ENCODE measurements at places on chromosomes 6 and 20.

DNA sequence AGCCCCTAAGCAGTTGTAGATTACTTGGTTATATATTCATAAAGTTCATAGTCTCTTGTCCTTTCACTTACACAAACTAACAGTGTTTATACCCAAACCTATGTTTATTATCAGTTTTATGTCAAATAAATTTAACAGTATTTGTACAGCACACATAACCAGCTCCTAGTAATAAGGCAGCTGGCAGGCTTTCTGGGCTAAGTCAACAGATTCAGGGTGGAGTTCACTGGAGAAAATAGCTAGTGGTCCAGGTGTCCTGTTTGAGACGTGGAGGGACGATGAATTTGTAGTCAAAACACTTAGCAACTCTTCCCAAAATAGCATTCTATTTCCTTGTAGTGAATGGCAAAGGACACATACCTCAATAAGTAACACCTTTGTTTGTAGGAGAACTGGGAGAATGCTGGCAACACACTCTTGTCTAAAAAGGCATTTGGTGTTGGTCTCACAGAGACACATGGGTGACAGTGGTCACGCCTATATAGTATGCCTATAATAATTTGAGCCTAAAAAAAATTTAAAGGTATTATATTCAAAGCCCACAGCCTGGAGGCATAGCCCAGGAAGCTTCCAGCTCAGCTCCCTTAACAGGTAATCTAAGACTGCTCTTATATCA is 156.4 kb upstream of the CARMIL1 start:
- DNase-seq = no peak

GRCh38 chr6:27669624-27670301 is 196.9 kb upstream of the ZNF184 start:
- no peak for DNase-seq

- DNase-seq = no peak
Measured at GRCh38 chr6:139580592-139581484, 206.4 kb upstream of the CITED2 start.

DNA sequence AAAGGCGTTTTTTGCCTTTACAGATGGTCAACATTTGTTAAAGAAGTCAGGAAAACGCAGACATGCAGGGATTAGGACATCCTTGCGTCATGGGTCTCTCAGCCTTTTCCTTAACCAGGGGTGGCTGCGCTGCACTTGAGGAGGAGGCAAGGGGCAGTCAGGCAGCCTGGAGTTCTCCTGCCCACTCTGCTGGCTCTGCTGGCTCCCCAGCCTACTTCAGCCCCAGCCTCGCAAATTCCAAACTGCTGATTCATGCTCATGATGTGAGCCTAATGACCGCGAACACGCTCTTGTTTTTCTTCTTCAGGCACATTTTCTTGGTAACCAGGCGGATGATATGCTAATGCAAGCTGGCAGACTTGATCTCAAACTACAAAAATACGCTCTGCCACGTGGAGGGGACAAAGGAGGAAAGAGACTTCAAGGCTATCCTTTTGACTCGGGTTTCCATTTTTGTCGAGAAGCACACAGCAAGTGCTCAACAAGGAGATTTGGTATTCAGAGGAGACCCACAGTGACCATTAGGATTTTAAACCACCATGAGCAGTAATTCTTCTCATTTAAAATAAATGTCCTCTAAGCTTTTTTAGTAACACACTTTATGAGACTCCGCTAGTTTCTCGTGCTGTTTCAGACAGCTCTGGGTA is 290.3 kb upstream of the STXBP5 start:
- DNase-seq = no peak

- no peak for DNase-seq
Measured at GRCh38 chr6:33073431-33073871, at the start of gene HLA-DPA1. Gene HLA-DPA1 (minus strand): TSS chr6:33073649.

DNA sequence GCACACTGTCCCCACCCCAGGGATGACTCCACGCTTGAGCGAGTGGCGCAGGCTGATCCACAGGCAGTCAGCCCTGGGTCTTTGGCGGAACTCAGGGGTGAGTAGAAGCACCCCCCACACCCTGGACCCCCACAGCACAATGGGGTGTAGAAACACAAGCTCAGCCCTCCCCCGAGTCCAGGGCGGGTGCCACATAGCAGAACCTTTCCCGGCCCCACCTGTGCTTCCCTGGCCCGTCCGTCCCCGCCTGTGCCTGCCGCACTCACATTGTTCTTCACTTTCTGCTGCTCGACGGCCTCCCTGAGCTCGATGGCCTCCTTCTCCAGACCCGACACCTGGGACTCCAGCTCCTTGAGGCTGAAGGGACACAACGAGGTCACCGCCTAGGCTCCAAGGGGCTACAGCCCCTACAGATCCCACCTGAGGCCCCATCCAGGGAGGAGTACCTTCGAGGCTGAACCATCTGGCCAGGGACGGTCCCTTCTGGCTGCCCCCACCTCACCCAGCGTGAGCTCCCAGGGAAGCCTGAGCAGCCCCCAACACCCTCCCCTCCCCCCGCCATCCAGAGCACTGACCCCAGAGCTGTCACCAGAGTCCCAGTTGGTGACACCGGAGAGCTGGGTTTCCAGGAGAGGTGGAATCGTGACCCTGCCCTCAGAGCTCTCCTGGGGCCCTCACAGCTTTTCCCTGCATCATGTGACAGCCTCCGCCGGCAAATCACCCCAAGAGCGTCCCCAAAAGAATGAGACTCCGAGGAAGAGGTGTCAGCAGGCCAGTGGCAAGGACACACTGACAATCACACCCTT is 55.6 kb downstream of the DSTN start:
- no peak for DNase-seq

DNA sequence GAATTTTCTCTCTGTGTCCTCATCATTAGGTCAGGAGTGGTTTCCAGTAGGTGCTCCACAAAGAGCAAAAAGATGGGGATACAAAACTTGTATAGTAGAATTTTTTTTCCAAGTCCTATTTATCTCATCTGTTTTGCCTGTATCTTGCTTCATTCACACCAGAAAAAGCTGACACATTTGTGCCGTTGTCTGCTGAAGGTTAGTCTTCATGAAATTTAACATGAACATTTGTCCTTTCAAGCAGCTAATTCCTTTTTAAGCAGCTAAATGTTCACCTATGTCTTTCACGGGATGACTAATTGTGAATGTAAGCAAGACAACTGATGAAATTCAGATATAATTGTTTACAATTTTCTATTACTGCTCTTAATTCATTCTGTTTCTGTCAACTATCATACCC is 83.8 kb downstream of the ATXN1 start:
- no peak for DNase-seq

DNA sequence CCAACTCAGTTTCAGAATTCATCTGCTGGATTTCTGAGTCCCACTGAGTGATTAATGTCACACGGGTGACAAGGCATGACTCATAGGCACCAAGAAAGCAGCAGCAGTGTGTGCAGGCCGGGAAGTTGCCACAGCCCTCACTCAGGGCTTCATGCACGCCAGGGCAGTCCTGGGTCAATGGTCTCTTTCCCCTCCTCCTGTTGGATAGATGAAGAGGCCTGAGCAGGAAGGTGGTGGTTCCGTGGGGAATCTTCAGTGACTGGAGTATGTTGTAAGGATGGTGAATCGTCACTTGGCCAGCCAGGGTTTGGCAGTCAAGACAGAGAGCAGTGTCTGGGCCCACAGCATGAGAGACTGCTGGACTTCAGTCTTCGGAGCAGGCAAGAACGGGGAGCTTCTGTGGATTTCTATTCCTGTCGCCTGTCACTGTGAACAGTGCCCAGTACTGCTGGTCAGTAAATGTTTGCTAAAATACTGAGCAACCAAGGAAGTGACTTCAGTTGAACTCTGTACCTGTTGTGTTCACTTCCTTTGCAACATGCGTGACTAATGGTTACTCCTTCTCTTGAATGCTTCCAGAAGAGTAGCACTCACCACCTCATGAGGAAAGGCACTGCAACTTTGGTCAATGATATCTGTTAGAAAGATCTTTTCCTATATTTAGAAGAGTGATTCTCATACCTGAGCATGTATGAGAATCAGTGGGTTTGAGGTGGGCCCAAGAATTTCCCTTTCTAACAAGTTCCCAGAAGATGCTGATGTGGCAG is 62.0 kb upstream of the CD93 start:
- no peak for DNase-seq

DNA sequence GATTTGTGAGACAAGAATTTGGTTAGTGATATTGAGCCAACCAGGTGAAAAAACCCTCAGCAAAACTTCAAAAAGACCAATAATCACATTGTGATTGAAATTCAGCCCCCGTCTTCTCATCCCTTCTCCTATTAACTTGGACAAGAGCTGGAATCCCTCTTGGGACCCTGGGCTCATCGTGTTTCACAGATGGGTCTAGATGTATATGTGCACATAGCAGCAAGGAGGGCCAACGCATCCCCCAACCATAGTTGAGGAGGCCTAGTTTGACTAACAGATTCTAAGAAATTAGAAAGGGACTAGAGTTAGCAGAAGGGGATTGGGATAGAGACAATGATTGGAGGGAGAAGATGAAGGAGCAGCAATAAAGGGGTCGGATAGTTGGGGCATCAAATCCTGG is 19.8 kb upstream of the LRFN2 start:
- no peak for DNase-seq

DNA sequence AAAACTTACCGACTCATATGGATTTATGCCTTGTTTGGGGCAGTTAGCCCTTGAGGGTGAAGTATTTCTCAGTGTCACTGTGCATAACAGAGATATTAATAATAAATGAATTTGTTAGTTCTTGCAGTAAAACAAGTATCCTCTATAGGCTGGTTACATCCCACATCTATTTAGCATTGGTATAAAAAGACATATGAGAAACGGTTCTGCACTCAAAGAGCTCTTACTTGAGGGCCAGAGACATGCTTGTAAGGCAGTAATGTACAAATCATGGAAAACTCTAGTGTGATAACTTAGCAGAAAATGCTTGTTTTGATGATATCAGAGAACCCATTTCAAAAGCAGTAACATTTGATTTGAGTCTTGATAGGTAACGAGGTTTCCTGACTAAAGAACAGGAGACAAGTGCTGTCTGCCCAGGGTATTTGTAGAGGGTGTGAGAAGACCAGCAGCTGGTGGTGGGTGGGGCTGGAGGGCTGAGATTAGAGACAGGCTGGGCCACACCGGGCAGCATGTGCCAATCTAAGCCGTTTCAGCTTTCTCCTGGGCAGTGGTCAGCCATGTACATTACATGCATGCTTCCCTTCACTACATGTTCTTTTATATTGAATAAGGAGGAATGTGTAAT is 46.3 kb downstream of the TULP4 start:
- DNase-seq = no peak

- no peak for DNase-seq
Measured at GRCh38 chr20:4150070-4150441, 134.7 kb upstream of the RNF24 start.

DNA sequence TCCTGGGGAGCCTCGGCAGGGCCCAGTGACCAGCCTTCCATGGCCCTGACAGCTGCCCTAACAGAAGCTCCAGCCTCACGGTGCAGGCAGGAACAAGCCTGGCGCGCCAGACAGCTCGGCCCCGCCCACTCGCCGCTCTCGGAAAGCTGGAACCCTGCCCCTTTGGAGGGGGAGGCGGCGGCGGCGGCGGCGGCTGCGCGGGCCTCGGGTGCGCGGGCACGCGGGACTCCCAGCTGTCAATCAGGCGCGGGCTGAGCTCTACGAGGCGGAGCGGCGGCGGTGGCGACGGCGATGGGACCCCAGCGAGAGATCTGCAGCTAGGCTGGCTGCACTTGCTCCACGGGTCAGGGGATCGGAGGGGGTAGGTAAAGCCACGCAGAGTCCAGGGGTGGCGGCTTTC is at the start of gene NRSN1:
Gene NRSN1 (plus strand): TSS at position 236 of the 400 bp plus-strand sequence. CDS start 8,113 bp downstream, outside the sequence.
- no peak for DNase-seq

GRCh38 chr6:43807228-43808061 is 37.4 kb downstream of the VEGFA start:
- DNase-seq = no peak

- DNase-seq = no peak
Measured at GRCh38 chr6:34793877-34794276, 2.0 kb downstream of the BLTP3A start.

- no peak for DNase-seq
Measured at GRCh38 chr6:91786474-91787184, 1199.8 kb upstream of the MAP3K7 start.

GRCh38 chr20:38197217-38197616 is 32.1 kb upstream of the TGM2 start:
- DNase-seq = no peak

DNA sequence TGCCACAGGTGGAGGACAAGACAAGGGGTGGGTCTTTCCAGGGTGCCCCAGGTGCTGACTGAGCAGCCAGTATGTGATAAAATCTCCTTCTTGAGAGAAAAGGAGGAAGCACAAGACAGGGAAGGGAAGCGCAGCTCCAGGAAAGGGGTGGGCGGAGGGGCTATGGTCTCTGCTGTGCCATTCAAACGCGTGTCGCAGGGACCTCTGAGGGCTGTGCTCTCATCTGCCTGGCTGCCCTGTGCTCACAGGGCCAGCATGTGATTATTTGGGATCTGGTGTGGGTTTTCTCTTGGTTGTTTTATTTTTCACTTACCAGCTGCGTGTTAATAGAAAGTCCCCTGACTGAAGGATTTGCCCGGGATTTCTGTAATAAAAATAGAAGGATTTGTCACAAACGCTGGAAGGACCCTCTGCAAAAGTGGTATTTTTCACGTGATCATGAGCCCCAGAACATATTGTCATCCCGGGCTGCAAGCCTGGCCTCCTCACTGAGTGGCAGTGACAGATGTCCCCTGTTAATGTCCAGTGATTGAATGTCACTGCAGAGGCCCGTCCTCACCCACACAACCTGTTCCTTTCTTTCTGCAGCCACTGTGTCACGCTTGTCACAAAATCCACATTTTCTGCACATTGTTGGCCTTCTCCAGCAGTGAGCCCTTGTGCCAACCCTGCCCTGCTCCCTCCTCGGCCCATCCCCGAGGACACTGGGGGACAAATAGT is 35.0 kb upstream of the VSX1 start:
- no peak for DNase-seq

- no peak for DNase-seq
Measured at GRCh38 chr20:41150664-41151063, 13.3 kb downstream of the PLCG1 start.

GRCh38 chr6:112249489-112249888 is 4.9 kb downstream of the LAMA4 start:
- DNase-seq = no peak

DNA sequence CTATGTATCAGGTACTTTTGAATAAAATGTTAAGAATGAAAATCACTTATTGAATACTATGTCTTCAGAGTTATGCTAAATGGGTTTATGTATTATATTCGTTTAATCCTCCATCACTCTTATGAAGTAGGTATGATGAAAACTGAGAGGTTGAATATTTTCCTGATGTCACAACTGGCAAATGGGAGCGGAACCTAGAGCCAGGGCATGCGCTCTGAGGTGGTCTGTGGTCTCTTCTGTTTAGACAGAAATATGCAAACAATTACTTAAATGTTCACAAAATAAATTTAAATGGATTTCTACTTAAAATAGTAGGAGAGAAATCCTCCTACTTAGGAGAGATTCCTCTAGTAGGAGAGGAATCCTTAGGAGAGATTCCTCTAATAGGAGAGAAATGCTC is 21.3 kb upstream of the UTRN start:
- no peak for DNase-seq

- DNase-seq = no peak
Measured at GRCh38 chr6:44918671-44919296, 409.3 kb upstream of the RUNX2 start.

- DNase-seq = no peak
Measured at GRCh38 chr6:47071681-47072080, 29.5 kb upstream of the ADGRF1 start.

- no peak for DNase-seq
Measured at GRCh38 chr6:87378947-87379346, 28.8 kb upstream of the CFAP206 start.
